ENCODE measurements at places on chromosomes 6 and 20. TPM values are rescaled to one million over a fixed set of nuclear protein-coding genes. Genes with fewer than 3 reads are reported as not detected.

SOX18 gene
- total RNA-seq: 1.2 TPM

GTSF1L gene
- not detected for total RNA-seq

POM121L2 gene
- not detected for total RNA-seq

SFTA2 gene
- total RNA-seq: not detected

FAM209B gene
- 1.1 TPM for total RNA-seq

GPR6 gene
- not detected for total RNA-seq

SIRPD gene
- not detected for total RNA-seq

INSM1 gene
- total RNA-seq: not detected

MTFR2 gene
- 2.5 TPM for total RNA-seq

EYS gene
- 1.8 TPM for total RNA-seq

DLK2 gene
- 7.1 TPM for total RNA-seq

ANKRD66 gene
- total RNA-seq: not detected

IPCEF1 gene
- not detected for total RNA-seq
